Fibroblast of skin of abdomen (primary cell): ENCODE measurements at places on chromosomes 16 and 17.

DNA sequence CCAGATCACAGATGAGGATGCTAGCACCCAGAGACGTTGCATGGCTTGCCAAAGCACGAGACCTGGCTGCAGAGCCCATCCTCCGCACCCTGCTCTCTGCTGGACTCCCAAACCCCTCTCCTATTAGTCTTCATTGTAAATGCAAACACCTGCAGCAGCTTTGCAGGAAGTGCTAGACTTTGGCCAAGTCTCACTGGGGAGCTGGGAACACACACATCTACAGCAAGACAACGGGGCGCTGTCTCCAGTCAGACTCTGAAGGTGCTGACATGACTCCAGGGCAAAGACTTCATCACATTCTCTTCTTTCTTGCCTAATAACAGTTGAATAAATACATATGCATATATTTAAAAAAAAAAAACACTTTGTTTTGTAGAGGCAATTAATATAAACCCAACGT lies 43.8 kb downstream of the CYTH1 start:
- DNase-seq = no peak

DNA sequence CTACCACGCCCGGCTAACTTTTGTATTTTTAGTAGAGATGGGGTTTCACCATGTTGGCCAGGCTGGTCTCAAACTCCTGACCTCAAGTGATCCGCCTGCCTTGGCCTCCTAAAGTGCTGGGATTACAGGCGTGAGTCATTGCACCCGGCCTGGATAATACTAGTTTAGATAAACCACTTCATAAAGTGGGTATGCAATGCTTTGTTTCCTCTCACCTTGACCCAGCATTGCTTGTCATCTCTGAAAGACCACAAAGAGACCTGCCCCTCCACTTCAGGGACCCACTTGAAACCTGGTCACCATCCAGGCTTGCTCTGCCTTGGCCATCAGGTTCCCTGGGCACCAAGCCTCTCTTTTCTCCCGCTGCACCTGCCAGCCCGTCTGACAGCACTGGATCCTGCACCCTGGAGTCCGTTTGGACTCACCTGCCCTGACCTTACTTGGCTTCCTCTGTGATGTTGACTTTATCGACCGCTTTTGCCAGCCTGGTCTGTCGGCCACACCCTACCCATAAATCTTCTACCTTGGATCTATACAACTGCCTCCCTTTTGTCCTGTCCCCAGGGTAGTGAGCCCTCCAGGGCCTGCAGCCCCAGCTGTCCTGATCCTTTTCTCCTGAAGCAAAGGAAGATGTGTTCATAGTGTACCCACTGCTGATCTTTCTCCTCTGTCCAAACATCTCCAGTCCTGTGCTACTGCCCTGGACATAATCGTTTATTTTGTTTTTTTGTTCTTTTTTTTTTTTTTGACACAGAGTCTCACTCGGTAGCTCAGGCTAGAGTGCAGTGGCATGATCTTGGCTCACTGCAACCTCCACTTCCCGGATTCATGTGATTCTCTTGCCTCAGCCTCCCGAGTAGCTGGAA lies 12.7 kb upstream of the ZG16 start:
- DNase-seq = no peak

DNA sequence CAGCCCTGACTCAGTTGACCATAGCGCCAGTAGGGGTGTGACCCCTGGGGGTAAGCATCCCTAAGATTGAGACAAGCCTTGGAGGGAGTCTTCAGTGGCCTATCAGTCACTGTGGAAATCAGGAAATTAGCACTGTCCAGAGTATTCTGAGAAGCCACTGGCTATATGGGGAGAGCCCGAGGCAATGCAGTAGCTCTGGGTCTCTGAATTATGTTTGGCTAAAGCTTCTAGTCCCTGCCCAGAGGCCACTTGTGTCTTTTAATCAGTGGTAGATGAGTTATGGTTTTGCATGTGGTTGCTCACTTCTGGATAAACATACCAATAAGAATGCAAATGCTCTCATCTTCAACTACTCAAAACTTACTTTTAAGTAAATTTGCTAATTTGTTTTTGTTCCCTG lies 100.6 kb upstream of the TOX3 start:
- DNase-seq = no peak

DNA sequence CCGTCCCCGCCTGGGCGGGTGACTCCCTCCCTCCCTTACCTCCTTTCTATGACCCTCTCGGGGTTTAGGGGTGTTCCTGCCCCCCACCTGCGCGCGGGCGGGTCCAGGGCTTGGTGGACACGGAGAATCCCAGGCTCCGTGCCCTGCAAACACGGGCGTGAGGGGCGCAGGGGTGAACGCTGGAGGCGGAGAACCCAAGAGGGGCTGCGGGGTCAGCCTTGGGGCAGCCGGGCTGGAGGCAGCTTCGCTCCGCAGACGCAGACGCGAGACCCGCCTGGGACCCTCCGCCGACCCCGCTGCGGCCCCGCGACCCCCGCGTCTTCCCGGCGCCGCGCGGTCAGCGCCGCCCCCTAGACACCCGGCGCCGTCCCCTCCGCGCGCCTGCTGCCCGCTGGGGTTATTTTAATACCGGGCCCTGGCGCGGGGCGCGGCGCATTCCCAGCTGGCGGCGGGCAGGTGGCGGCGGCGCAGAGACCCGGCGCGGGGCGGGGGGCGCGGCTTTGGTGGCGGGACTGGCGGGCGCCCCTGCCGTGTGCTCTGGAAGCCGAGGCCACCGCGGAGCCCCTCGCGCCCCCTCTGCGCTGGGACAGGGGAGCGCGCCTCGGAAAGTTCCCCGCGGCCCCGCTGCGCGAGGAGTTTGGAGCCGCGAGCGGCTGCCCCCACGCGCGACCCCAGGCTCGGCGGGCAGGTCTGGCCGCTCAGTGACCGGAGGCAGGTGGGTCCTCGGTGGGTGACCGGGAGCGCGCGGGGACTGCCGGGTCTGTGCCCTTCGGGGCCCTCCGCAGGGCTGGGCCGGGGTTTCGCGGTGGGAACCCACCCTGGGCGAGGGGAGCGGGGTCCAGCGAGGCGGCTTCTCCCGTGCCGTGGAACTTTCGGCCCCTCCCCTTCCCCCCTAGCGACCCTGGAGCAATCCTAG lies at the start of gene UTS2R:
TSS of gene UTS2R (plus strand) at position 433 of the 916 bp plus-strand sequence. CDS start 2,560 bp downstream, outside the sequence.
- no peak for DNase-seq

DNA sequence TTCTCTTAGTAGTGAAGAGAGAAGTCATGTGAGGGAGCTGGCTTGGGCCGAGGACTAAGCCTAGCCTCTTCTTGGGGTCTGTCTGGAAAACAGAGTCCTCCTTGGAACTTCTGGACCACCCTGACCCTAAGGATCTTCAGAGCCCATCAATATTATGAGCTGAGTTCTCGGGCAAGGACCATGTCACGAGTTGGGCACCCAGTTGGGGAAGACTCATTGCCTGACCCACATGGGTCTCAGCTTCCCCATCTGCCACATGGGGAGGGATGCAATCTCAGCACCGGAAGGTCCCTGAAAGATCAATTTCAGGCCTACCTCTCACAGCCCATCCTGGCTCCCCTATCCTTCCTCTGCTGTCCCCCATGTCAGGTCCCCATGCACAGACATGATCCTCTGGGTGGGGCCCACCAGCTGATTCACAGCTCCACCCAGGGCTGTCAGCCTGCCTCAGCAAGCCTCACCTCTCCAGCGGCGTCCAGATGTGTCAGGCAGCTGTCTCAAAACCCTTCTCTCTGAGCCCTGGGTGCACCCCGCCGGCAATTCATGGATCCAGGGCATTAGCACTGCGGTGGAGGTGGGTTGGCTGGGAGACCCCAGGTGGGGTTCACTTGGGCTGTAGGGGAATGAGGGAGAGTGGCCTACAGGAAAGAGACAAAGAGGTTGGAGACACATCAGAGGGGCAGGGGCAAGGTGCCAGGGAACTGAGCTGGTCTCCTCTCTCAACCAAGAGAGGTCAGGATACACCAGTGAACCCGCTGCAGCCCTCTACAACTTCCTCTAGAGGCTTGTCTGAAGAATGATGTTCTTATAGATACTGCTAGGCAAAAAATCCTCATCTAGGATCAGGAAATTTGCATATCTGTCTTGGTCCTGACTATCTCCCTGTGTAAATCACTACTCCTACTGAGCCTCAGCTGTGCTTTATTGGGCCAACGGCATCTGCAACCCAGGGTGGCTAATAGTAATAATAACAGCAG lies 1.8 kb downstream of the NLRP1 start:
- DNase-seq = peak; percentile 8

- DNase-seq = no peak
Measured at GRCh38 chr16:87371261-87371866, 12.2 kb downstream of the FBXO31 start.

DNA sequence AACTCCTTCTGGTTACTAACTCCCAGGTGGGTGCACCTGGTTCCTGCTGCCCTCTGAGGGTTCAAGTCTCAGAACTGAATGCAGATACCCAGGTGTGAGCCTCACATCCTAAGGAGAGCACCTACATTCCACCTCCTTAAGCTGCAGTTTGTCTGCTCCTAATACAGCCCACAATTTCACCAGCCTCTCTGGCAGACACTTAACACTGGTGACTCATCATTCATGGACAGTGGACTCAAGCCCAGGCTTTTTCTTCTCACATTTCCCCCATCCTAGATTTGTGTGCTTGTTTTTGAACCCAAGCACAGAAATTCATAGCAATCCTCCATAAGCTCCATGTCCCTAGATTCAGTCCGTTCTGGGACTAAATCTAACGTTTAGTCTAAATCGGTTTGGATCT lies 7.0 kb upstream of the MAF start:
- DNase-seq = peak; percentile 69

GRCh38 chr16:22098405-22099255 lies 6.3 kb downstream of the VWA3A start:
- peak; percentile 42 for DNase-seq

DNA sequence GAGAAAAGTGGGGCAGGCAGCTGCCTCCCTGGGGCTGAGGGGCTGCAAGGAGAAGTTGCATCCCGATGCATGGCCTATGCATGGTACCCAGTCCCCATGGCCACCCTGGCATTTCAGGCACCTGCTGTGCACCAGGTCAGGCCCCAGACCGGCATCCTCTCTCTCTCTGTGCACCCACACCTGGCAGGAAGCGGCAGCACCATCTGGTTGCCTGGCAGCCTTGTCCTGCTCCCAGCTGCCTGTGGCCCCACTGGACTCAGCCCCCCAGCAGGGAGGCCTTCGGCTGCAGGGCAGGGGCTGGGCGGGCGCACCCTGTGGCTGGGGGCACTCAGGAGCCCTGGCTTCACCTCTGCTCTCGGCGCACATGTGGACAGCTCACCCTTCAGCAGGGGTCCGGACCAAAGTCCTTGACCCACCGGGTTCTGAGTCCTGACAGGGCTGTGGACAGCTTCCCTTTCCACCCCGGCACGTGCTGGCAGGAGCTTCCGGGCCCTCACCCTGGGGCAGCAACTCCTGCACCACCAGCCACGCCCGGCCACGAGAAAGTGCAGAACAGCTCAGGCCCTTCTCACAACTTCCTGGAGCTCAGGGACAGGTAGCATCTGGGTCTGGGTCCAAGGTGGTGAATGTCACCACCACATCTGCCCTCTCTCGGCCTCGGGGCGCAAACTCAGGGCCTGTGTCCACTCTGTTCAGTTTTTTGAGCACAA lies 36.7 kb downstream of the CTU2 start:
- no peak for DNase-seq

- DNase-seq = no peak
Measured at GRCh38 chr17:34571428-34572130, 7.8 kb upstream of the TMEM132E start.

GRCh38 chr16:67530013-67530939 lies 1.6 kb downstream of the RIPOR1 start:
- peak; percentile 54 for DNase-seq

DNA sequence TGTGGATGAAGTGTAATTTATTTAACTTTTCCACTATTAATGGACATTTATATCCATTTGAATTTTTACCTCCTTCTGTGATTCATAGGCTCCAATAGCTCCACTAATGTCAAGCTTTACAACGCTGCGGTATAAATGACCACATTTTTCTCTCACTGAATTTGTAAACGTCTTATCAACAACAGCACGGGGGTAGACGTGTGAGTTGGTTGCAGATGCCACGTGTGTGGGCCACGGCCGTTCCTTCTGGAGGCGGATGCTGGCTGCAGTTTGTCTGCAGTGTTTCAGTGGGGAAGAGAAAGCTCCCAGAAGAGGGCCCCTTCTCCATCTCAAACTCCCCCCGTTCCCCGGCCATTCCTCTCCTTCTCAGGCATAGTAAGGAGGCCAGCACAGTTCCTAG lies 68.2 kb upstream of the XYLT1 start:
- DNase-seq = peak; percentile 54

DNA sequence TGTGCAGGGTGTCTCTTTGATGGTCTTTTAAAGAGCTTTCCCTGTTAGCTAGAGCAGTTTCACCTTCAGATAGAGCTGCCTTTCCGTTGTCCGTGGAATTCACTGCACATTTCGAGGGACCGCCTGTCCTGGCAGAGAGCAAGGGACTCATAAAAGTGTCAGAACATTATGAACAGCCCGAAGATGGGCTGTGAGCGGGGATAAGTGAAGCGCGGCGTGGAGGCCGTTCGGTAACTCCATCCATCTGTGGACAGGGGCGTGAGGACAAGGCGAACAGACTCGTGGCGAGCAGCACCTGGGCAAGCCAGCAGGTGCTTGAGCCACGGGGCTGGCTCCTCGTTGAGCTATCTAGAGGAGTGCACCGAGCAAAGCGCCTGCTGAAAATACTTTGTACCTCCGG lies 371.2 kb downstream of the MAF start:
- no peak for DNase-seq

DNA sequence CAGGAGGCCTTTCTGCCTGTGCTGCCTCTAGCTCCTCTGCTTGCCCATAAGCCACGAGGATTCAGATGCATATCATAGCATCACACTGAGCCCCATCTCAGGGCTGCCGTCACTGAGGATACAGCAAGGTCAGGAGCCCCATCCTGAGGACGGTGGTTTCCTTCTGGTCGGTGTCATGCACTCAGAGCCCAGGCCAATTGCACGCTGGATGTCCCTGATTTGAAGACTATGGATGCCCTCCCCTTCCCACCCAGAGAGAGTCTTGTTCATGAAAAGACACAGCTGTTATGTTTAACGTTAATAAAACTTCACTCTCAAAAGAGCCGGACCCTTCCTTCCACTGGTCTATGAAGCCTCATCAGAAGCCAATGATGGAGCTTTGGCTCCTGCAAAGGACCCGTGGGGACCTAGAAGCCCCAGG lies 19.9 kb downstream of the COTL1 start:
- no peak for DNase-seq

GRCh38 chr16:59887856-59888255 lies 1153.7 kb upstream of the GOT2 start:
- no peak for DNase-seq

GRCh38 chr17:49067163-49067562 lies 65.4 kb upstream of the B4GALNT2 start:
- no peak for DNase-seq

DNA sequence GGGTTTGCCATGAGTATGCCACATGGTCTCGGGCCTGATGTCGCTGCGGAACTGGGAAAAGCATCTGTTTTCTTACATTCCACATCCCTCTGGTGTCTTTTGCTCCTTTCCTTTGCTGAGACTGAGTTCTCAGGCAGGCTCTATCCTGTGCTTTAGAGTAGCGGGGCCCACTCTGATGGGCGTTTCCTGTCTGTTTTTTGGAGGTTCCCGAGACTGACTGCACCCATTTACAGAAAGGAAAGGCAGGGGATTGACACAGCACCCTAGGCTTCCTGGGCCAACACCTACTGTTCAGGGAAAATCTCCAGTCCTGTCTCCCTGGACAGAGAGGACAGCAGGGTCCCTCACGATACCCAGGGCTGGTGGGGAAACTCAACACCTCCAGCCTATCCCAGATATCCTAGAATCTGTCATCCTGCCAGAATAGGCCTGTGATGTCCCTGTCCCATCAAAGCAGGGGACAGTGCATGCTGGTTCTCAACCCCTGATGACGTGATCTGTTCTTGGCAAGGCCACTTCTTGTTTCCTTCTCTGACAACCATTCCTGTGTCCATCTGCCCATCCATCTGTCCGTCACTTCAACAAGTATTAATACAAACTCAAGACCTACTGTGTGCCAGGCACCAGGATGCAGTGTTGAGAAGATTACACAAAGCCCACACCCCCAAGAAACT lies 42.2 kb downstream of the ACTG1 start:
- no peak for DNase-seq
